SK-N-MC (cell line): ENCODE measurements at places on chromosomes 7 and 10.
A peak's percentile ranks its signal among the peaks of the same experiment; 100 is the strongest.

GRCh38 chr7:98753989-98754479 is 115.8 kb downstream of the TMEM130 start:
- DNase-seq = peak; percentile 48

DNA sequence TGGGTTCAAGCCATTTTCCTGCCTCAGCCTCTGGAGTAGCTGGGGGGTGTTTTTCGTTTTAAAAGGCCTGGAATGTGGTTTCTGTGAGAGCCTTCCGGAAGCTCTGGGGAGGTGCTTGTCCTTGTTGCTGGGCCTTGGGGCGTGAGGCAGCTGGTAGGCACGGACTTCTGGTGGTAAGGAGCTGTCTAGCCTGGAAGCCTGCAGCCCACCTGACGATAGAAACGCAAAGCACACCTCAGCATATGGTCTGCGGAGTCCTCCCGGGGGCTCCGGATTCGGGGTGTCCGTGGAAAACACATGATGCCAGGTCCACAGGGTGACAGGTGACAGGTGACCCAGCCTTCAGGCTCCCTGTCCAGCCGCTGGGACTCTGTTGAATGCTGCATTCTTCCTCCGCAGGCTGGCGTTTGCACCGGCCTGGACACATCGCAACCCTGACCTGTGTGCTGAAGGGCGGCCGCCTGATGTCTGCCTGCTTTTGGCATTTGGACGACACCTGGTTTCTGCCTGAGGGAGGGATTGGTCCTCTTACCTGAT is 37.3 kb downstream of the INPP5A start:
- DNase-seq = no peak

DNA sequence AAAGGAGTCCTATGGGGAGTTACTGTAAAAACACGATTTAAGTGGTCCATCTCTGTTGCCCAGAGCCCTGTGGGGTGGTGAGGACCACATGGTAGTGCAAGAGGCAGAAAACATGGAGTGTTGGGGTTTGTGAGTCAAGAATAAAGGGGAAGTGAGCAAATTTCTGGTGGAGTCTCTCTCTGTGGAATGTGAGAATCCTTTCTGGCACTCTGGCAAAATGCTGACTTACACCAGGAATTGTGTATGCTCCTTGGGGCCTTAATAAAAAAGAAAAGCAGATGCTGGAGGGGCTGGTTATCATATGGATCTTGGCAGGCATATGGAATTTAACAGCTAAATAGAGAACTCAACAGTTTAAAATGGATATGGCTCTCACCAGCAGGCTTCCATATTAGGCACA is 486.0 kb downstream of the TNS3 start:
- no peak for DNase-seq

- no peak for DNase-seq
Observed at GRCh38 chr7:55568613-55569268, 3.6 kb downstream of the VOPP1 start.
